ENCODE measurements at places on chromosomes 1 and 21.

GRCh38 chr1:110962892-110963690 is 631 bp downstream of the LRIF1 start:
- peak; percentile 36 for DNase-seq

DNA sequence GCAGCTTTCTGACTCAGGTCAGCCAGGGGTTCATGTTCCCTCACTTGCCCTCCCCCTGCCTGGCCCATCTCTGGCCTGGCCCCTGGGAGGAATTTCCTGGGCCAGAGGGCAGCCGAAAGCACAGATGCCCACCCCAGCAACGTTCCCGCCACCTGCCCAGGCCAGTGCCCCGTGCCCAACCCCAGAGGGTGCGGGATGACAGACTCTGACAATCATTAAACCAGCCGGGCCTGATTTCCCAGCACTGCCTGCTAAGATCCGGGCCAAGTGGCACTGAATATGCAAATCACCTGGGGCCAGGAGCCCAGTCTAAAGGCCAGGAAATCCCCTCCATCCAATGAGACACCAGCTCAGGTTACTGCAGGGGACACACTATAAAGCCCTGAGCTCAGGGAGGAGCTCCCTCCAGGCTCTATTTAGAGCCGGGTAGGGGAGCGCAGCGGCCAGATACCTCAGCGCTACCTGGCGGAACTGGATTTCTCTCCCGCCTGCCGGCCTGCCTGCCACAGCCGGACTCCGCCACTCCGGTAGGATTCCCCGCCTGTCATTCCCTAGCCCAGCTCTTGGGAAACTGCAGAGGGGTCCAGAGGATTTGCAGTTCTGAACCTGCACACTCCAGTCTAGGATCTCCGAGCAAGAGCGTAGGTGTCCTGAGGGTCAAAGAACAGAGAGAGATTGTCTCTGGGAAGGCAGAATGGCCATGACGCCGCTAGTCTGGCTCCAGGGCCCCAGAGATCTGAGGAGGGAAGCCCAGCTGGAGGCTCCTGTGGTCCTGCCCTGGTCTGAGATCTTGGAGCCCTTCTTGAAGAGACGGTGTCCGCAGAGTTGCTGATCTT is at the start of gene ELF3:
ELF3 (plus strand) TSS at position 408 of the 836 bp plus-strand sequence. CDS start 550 bp downstream, outside the sequence.
- no peak for DNase-seq

- no peak for DNase-seq
Measured at GRCh38 chr21:46027851-46028493, 46.4 kb downstream of the COL6A1 start.

DNA sequence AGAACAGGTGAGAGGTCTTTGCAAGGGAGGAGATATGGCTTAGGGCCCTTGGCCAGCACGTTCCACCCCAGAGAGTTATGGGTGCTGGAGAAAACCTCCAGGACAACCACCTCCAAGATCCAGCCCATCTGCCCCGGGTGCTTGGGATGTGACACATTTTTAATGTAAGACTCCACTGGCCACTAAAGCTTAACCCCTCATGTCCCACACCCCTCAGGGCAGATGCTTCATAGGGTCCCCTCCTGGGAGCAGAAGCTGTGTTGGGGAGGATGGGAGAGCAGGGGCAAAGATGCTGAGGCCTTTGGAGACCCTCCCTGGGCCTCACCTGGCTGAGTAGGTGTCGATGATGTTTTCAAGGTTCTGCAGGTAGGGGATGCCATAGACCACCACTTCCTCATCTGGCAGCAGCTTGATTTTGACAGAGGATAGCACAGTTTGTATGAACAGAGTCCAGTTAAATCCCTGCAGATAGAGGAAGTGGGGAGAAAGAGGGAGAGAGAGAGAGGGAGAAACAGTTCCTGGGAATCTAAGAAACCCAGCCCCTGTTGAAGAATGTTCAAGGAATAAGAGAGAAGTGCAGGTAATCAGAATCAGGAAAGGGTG is 11.9 kb downstream of the PRXL2B start:
- DNase-seq = no peak

- DNase-seq = no peak
Measured at GRCh38 chr1:34710812-34711211, 44.0 kb upstream of the GJB5 start.

DNA sequence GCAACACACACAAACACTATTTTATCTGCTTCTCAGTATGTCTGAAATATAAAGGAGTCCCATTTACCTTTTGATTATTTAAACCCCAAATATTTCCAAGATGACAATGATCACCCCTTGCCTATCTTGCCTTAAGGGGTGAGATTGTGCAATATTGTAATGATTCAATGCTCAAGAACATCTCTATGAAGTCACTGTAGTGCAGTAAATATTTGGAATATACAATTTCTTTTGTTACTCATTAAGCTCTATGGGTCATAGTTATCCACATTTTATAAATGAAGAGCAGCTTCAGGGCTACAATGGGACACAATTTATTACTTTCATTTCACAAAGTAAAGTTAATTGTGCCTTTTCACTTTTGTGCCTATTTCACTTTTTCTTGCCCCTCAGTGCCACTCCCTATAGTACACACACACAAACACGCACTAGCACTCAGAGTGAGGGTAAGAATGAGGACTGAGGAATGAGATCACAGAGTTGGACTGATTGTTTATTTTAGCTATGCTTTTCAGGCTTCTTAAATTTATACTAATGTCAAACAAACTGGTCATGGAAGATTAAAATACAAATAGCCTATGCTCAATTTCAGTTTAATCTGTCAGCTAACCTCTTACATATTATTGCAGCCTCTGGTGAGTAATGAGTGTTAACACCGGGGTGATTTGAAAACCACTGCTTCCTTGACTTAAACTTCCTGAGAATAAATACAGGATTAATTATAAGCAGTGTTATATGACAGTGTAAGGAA is 521.0 kb upstream of the B3GALT2 start:
- no peak for DNase-seq

DNA sequence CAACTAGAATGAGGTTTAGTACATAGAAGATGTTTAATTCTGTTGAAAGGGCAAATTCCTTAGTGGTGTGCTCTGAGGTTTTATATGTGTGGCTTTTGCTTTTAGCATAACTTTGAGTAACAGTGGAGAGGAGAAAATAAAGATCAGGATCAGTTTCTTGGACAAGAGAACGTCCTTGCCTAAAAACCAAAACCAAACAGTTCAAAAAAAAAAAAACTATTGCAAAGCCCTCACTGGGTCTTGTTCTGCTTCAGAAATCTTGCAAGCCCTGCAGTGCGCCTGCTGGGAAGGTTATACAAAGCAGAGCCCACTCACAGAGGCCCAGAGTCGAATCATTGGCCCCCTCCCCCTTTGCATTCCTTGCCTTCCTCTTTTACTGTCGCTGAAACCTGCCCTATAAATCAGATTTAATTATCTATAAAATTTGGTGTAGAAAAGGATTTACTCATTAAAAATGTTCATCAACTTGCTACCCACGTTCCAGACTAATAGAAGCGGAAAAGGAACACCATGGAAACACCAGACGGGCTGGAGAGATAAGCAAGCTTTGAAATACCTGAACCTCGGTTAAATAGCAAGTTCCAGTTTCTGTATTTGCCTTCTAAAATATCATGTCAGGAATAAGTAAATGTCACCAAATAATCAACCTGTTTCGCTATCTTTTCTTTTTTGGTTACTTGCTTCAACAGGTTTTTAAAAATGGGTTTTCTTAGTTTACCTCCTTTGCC is 201.6 kb upstream of the PTBP2 start:
- no peak for DNase-seq

GRCh38 chr21:36255663-36256062 is 64.3 kb upstream of the MORC3 start:
- DNase-seq = no peak
